ENCODE measurements at places on chromosomes 7 and 10.

DNA sequence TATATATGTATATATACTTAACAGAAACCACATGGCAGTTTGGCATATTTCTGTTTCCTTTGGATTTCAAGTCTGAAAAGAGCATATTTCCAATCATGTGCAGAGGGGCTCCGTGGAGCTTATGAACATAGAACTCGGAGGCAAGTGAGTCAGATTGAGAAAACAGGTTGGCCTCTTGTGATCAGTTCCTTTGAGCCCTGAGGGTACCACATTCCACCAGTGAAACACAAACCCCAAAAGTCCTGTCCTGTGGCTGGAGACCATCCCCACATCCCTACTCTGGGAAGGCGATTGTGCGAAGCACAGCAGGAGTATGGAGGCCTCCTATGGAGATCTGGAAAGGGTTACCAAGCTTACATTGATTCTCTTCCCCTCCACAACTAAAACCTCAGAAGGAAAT, 196.7 kb upstream of the TMEM72 start:
- no peak for DNase-seq

- no peak for DNase-seq
These were observed 448.1 kb downstream of the PTPRN2 start for GRCh38 chr7:158139499-158139898.

DNA sequence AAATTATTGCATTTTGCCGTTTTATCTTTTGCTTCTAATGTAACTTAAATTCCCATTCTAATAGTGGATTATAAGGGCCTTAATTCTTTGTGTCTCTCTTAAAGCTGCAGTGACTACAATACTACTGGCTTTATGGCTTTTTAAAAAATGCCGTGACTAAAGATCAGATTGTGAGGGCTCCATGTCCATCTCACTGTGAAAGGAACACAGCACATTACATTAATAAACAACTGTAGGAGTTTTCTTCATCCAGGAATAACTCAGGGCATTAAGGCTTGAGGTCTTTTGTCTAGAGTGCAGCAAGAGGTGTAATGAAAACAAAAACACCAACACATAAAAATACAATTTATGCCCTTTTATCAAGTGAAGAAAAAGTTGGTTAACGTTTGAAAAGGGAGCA, 205.3 kb downstream of the SKAP2 start:
- no peak for DNase-seq

DNA sequence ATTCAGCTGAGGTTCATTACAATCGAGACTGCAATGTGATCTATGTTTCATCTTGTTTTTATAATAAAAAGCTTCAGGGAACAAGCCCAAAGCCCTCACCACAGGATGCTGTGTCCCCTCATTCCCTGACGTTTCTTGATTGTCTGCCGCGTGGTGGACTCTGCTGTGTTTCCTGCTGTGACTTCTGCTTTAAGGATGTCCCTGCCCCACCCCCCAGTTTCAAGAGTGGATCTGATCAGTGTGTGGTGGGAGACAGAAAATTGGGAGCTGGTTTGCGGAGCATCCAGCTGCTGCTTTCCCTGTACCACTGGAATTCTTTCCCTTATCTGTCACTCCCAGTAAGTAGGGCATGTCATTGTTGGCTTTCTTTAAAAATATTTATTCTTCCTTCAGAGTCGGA, 86.2 kb downstream of the CREM start:
- DNase-seq: no peak

DNA sequence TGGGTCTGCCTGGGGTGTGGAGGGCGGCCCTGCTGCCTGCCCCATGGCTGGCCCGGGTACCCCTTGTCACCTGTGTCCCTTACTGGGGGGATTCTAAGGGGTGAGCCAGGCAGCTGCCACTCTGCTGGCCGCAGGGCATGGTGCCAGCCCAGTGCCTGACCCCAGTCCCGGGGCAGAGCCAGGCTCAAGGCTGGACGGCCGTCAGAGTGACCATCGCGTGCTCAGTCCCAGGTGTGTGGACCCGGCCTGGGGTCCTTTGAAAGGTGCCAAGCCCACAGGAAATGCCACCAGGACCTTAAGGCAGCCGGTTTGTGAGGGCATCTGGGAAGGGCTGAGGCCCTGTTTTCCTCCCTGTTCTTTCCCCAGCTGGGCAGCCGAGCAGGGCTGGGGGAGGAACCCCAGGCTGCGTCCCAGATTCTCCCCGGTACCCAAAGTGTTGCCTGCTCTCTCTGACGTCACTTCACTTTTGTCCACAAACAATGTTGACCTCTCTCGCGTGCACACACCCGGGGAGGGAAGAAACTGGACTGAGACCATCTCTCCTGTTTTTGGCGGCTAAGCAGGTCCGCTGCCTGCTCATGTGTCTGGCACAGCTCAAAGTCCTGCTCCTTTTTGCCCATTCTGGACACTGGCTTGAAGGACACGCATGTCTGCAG, 37.6 kb downstream of the PAPOLB start:
- DNase-seq: no peak

DNA sequence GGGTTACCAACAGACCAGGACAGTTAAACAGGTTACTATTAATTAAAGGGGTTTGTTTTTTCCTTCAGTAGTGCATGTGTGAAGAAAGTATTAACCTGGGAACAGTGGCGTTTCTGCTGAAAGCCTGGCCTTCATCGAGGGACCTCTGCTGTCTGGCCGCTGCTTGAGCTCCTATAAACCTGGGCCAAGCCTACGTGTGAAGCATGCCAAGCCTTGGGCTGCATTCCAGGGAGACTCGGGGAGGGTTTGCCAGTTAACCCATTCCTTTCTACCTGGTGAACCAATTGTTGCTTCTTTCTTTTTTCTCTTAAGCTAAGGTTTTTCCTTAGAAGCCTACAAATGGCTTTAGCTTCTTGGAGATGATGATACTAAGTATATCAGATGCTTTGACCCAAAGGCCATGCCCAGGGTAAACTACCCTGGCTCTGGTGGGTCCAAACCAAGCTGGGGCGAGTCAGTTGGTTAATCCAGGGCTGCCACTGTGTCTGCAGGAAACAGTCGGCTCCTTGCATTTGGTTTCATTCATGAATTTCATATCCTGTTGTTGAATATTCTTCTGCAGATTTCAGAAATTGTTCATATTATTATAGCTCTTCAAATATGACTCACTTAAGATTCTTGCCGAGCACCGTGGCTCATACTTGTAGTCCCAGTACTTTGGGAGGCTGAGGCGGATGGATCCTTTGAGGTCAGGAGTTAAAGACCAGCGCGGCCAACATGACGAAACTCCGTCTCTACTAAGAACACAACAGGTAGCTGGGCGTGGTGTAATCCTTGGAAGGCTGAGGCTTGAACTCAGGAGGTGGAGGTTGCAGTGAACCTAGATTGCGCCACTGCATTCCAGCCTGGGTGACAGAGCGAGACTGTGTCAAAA, 23.8 kb downstream of the PFKP start:
- no peak for DNase-seq

DNA sequence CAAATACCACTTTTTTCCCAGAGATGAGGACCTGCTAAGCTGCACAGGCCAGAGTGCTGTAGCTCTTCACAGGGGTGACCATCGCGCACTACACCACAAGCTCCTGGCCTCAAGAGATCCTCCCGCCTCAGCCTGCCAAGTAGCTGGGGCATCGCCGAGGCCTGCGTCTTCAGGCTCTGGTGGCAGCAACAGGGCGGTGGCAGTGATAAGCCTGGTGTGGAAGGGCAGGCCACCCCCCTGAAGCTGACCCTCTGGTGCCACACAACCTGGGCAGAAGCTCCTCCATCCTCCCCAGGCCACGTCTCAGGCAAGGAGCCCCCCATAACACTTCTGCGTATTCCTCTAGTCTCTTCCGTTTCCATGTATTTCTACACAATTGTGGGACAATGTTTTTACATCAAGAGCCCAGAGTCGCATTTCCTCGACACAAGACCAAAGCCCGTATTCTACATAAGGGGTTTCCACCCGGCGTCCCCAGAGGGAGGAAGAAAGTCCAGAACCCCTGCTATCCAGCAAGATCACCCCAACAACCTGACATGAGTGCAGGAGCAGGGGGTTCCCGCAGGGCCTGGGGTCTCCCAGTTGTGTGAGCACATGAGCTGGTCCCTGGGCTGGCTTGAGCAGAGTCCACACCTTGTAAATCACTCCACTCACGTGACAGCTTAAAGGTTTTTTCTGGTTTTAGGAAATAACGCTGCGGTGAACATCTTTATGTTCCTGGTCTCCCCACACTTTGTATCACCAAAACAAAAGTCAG, 37.6 kb upstream of the NCAPG2 start:
- no peak for DNase-seq

GRCh38 chr7:123641901-123642300, 13.8 kb upstream of the LMOD2 start:
- DNase-seq: no peak

- DNase-seq: peak; percentile 79
These were observed 51.8 kb upstream of the FAM133B start for GRCh38 chr7:92641921-92642511.

- DNase-seq: no peak
These were observed 64.0 kb downstream of the CACNB2 start for GRCh38 chr10:18204039-18204835.

GRCh38 chr7:28382144-28382543, 30.2 kb upstream of the CREB5 start:
- no peak for DNase-seq

GRCh38 chr7:33410266-33410665, 280.9 kb downstream of the BBS9 start:
- no peak for DNase-seq

GRCh38 chr7:17560516-17560915, 262.1 kb downstream of the AHR start:
- no peak for DNase-seq

GRCh38 chr7:4951903-4952636, 6.9 kb downstream of the MMD2 start:
- peak; percentile 72 for DNase-seq

DNA sequence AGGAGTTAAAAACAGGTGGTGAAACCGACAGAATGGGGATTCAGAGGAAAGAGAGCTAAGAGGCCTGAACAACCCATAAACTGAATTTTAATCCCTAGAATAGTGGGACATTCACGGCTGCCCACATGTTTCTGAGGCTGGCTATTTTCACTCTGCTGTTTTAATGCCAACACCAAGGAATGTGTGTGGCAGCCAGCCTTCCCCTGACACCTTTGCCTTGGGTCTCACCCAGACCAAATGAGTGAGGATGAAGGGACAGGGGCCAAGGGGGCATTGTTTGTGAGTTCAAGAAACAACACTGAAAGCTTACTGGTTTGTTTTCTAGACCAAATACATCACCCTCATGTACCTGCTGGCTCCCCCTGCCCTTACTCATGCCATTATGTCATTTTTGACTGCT, 164.3 kb downstream of the JAZF1 start:
- DNase-seq: no peak

DNA sequence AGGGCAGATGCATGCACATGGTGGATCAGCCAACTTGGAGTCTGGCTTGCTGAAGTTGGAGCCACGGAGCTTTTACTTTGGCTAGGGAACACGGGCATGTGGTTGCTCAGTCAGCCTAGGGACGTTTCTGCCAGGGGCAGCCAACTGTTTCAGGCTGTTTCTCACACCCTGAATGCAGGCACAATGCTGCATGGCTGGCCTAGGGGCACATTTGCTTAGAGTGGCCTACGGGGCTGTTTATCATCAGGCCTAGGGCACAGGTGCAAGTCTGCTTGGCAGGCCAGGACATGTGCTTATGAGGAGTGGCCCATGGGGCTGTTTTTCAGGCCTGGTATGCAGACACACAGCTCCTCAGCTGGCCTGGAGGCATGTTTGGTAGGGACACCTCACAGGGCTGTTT, 107.4 kb downstream of the GSAP start:
- DNase-seq: no peak

- no peak for DNase-seq
These were observed 171.2 kb downstream of the ARHGAP12 start for GRCh38 chr10:31757386-31757791.

- DNase-seq: no peak
These were observed 11.1 kb downstream of the GPR22 start for GRCh38 chr7:107480932-107481331.

- DNase-seq: no peak
These were observed 15.5 kb upstream of the MICALL2 start for GRCh38 chr7:1474736-1475135.

DNA sequence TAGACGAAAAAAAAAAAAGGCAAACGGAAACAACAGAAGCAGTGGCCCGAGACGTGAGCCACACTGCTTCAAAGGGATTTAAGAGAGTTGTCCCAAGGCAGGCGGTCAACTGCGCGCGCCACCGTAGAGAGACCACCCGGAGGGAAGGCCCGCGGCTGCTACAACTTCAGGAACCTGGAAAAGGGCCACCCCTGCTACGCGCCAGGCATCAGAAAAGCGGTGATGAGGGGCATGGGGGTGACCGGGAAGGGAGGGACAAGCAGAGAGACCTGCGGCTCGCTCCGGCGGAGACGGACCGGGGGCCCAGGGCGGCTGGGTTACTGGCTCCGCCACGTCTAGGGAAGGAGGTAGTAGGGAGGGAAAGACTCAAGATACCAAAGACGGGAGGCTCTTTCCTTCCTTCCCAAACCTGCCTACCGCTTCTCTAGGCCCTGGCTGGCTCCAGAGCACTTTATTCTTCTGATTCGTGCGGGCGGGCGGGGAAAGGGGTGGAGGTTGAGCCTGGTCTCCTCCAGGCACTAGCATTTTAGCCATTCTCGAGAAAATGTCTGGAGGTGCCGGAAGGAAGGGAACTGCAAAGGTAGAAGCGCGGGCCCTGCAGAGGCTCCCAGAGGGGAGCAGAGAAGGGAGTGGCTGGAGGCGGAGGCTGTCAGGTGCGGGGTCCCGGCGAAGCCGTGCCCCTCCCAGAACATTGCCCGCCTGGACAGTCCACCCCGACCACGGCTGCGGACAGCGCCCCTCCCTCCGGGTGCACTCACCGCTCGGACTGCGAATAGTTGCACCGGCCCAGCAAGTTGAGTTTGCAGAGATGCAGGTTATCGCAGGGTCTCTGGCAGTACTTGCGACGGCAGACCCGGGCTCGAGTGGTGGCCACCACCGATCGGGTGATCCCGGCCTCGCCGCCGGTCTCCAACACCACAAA, 993 bp downstream of the ZC3HAV1 start:
- peak; percentile 65 for DNase-seq

- DNase-seq: peak; percentile 1
These were observed 39.8 kb upstream of the ZNF37A start for GRCh38 chr10:38054361-38054797.

DNA sequence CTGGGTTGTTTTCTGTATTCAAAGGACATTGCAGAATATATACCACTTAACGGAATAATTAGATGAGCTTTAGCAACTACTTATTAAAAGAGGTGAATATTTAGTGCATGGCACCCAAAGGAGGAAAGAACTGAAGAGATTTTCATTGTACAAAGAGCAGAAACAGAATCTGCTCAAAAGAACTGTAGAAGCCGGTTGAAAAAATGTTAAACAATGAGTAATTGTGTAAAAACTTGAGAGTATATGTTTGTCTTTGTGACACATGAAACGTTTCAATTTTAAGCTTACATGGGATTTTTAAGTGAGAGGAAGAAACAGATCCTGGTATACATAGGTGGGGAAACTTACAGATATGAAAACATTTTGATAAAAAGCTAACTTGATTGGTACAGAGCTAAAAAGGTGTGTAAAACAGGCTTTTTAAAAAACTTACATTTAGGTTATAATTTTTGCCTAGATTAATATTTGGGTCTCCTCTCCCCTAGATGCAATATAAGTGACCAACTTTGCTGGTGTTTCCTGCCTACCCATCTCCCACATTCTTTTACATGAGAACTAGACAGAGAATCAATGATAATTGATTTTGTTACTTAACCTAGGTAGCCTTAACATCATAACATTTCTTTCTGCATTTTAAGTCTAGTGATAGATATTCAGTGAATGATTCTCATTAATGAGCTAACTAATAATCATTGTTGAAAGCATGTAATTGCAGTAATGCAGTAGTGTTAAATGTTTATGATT, 6.8 kb downstream of the ARL5B start:
- no peak for DNase-seq

GRCh38 chr10:120927352-120927751, 76.2 kb downstream of the WDR11 start:
- no peak for DNase-seq
